ENCODE measurements at places on chromosomes 13 and 19.

GRCh38 chr19:31214086-31214485 lies 135.2 kb downstream of the TSHZ3 start:
- DNase-seq, result no peak

- DNase-seq, result no peak
Observed at GRCh38 chr13:67574320-67575233, 344.4 kb upstream of the PCDH9 start.

DNA sequence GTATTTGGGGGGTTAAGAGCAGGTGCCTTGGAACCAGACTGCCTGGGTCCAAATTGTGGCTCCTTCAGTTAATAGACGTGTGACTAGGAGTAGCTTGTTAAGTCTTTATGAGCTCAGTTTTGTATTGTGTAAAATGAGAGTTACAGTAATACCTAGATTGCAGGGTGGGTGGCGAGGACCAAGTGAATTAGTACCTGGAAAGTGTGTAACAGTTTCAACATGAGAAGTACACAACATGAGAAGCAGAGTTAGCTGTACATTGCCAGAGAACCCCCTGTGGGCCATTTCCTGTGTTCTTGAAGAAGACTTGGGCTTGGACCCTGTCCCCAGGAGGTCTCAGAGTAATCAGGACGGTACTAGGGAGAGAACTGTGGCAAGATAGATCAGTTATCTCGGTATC lies 36.8 kb downstream of the PPP2R1A start:
- DNase-seq, result no peak

GRCh38 chr13:112910016-112910415 lies 59.0 kb upstream of the MCF2L start:
- DNase-seq, result no peak

DNA sequence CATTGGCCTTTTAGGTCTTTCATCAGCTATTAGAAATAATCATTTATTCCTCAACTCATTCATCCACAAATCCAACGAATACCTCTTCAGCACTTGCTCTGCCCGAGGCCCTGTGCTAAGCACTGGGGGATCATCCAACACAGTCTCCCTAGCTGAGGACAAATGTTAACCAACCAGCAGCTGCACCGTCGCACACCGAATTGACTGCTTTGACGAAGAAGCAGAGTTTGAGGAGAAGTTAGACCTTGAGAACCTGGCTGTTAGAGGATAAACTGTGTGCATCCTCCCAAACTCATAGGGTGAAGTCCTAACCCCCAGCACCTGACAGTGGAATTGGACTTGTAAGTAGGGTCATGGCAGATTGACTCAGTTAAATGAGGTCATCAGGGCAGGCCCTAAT lies 170.9 kb downstream of the USP12 start:
- DNase-seq, result no peak

DNA sequence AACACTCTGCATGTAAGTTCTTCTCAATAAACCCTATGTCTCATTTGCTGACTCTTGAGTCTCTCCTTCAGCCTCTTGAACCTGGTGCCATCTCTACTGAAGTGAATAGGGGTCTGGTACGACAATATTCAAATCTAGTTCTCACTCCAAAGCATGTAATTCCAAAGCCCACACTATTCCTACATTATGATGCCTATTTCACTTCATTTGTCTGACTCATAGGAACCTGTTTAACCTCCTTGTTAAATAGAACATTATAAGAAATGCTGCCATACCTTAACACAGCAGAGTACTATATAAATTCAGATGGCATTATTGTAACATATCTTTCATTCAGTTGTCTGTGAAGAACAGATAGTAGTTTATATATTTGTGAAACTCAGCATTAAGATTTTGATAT lies 67.1 kb downstream of the STARD13 start:
- DNase-seq, result no peak

DNA sequence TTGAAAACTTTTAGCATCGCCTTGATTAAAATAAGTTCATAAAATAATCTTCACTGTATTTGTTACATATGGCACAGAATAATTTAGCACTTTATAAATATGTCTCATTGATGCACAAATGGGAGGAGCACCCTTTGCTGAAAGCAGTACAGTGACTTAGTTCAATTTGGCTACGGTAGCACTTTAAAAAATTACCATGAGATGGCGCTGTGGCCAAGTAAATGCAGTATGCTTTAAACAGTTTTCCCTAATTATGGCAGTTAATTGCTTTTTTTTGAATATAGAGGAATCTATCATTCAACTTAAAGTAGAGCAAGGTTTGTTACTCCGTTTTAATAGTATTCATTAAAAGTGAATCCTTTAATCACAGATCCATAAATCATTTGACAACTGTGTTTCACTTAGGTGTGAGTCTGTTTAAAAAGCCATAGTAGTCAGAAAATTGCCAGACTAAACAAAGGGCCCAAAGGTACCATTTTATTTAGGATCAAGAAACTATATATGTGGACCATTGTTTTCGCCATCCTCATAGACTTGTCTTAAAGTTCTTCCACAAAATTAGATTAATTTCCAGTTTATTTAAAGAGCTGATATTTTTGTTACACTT lies 34.7 kb upstream of the ESD start:
- no peak for DNase-seq

- no peak for DNase-seq
Observed at GRCh38 chr13:76790980-76791819, 95.0 kb downstream of the KCTD12 start.

- DNase-seq, result no peak
Observed at GRCh38 chr13:52048516-52048915, 24.0 kb downstream of the UTP14C start.

DNA sequence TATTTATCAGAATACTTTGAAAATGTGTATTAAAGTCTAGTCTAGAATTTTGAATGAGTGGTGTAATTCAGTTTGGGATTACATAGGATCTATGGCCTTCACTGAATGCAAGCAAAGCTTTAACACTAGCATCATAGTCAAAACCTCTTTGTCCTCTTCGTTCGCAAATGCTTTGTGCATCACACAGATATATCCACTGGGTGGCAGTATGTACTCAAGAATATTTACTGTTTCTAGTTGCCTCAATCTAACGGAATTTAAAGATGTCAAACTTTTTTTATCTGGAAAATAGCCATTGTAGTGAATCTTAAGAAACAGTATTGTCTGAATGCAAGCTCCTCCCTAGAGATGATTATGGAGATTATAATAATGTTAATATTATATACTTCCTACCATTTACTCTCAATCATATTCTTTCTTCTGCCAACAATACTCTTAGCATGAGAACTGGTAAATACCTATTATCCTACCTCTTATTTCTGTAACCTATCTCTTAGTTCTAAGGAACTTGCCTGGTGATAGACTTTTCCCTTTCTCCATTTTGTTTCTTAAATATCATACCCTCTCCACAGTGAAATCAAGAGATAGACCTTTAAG lies 25.8 kb downstream of the LACC1 start:
- DNase-seq, result no peak

GRCh38 chr19:7101498-7102253 lies 32.2 kb downstream of the ZNF557 start:
- no peak for DNase-seq

DNA sequence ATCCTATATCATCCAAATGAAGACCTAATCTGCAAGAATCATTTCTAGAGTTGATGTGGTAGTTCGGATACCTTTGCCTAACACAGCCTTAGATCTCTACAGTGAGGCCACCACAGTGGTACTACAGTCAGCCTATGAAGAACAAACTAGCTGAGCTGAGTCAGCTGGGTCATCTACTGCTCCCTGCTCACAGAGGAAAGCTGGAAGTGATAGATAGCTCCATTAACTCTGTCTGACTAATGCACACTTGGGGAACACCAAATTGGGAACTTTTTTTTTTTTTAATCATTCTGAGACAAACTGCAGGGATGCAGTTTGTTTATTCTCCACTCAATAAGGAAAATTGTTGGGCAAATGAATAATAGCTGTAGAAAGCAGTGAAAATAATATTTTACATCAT lies 1160.6 kb downstream of the PCDH9 start:
- DNase-seq, result no peak

DNA sequence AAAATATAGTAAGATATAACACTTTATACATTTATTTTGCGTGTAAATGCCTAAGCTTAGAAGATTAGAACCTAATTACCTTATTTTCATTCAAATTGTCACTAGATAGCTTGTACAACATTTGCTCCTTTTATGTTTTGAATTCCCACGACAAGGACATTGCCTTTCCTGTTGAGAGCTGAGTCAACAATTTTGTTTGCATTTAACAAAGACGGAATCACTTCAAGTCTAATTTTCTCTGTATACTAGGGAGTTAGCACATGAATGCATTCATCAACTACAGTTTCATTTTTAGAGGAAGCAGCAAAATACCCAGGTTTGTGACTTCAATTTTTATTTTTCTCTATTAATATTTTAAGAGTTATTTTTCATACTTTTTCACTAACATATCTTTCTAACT lies 48.7 kb upstream of the PCCA start:
- no peak for DNase-seq

- no peak for DNase-seq
Observed at GRCh38 chr19:651114-651818, 11.6 kb downstream of the FGF22 start.

GRCh38 chr13:74667656-74668203 lies 533.5 kb upstream of the KLF12 start:
- DNase-seq, result no peak

DNA sequence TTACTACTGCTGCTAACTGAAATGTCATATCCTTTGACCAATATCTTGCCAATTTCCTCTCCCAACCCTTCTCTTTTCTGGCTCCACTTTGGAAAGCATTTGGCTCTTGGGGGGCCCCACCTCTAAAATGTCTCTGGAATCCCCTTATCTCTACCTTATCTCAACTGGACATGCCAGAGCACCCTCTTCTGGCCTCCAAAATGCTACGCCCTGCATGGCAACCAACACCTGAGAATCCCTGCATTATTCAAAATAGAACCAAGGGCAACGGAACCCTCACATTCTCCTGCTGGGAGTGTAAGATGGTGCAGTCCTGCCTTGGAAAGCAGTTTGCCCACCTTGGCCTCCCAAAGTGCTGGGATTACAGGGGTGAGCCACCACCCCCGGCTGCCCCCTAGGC lies 35.3 kb downstream of the CERS4 start:
- DNase-seq, result no peak

GRCh38 chr19:46221981-46222610 lies 7.4 kb upstream of the IGFL1 start:
- DNase-seq, result no peak

GRCh38 chr13:93173654-93174053 lies 53.0 kb upstream of the GPC6 start:
- DNase-seq, result no peak

DNA sequence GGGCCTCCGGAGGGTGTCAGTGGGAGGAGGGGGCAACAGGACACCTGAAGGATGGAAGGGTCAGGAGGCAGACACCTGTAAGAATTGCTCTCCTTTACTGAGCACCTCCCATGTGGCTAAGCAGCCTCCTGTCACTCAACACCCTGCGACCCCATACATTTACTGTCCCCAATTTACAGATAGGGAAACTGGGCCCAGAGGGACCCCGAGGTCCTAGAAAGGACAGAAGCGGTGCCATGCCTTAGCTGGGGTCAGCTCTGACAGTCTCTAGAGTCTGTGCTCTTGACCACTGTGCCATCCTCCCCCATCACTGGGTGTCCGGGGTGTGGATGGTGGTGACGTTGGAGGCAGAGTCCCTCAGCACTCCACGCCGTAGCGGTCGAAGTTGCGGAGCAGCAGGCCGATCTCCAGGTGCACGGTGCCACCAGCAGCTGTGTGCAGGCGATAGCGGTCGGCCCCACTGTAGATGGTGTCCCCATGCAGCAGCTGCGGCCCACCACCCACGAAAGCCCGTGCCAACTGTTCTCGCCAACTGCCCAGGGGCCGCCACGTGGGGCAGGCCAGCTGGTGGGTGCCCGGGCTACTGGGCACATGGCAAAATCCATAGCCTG lies 726 bp upstream of the TGFB1 start:
- DNase-seq, result no peak

DNA sequence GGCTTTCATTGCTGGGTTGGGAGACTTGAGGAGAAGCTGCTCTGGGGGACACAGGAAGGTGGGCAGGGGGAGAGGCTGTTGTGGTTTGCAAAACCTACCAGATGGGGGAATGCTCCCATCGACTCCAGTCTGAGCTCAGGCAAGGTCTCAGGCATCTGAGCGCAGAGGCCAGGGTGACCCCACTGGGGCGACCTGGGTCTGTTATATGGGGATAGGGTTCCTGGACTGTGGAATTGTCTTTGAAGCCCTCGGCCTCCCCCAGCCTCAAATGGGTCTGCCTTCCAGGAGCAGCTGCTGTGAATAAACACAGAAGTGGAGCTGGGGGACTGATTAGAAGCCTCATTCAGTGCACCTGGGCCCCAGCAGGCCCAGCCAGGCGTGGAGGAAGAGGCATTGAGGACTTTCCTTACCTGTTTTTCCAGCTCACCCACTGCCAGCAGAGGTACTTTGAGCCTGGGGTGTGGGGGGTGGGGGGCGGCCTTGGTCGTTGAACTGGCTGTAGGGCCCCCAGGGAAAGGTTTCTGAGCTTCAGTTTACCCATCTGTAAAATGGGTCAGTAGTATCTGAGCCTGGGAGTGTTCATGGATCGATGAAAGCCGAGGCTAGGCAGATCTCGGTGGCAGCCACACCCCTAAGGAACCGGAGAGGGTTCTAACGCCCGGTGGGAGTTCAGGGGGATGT lies 1.4 kb downstream of the CERS4 start:
- DNase-seq, result no peak

DNA sequence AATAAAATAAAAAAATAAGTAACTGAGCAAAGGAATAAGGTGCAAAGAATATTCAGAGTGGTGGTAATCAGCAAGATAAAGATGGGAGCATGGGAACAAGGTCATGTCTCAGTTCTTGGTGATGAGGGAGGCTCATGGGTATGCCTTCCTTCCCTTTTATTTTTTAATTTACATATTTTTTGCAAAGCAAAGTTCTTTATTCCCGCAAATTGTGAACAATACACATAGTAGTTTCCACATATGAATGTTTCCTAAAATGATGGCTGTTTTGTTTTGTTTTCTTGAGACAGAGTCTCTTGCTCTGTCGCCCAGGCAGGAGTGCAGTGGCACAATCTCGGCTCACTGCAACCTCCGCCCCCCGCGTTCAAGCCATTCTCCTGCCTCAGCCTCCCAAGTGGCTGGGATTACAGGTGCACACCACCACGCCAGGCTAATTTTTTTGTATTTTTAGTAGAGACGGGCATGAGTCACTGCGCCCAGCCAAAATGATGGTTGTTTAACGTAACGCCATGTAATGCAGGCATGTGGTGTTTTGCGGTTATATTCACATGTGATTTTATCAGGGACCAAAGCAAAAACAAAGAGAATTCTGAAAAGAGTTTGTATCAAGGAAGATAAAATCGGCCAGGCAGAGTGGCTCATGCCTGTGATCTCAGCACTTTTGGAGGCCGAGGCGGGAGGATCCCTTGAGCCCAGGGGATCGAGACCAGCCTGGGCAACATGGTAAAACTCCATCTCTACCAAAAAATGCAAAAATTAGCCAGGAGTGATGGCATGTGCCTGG lies 4.5 kb upstream of the ADGRE2 start:
- no peak for DNase-seq

GRCh38 chr13:81714513-81714912 lies 1373.6 kb upstream of the SPRY2 start:
- no peak for DNase-seq
